Cortex of kidney (tissue), 1 donor: ENCODE measurements at places on chromosomes 2 and 18.

DNA sequence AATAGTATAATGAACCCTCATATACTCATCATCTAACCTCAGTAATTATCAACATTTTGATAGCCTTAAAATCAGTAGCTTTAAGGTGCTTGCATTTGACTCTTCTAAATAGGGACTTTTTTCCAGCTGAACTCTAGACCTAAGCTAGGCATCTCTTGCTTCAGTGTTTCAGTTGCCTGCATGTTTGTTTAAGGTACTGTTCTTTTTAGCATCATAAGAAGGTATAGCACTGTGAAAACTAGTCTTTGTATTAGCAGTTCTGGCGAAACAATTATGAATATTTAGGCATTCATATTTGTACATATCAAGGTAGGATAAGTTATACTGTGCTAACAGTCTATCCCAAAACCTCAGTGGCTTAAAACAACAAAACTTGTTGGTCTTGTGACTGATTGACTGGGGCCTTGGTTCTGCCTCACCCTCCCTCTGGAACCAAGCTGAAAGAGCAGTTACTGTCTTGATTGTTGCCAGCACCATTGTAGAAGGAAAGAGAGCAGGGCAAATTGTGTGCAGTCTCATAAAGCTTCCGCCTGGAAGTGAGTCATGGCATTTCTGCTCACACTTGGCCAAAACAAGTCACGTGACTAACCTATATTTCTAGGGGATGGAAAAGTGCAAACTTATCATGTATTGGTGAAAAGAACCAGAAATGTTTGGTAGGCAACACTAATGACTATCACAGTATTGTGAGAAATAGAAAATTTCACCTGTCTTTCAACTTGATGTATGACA lies 24.3 kb downstream of the GALNT1 start:
- no peak for DNase-seq

GRCh38 chr2:128390991-128391630 lies 72.4 kb upstream of the HS6ST1 start:
- DNase-seq = no peak

DNA sequence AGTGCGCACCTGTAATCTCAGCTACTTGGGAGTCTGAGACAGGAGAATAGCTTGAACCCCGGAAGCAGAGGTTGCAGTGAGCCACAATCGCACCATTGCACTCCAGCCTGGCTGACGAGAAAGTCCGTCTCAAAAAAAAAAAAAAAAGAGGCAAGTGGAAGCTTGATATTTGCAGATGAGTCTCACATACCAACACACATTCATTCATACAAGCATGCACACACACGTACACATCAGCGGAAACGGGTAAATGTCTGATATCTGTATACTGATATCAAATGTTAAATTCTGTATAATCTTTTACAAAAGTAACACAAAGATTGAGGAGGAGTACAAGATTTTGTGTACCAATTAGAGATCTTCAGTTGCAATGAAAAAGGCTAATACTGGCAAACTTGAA lies 47.8 kb upstream of the SPOPL start:
- DNase-seq = no peak

- no peak for DNase-seq
Measured at GRCh38 chr2:58928973-58929372, 687.8 kb upstream of the FANCL start.

DNA sequence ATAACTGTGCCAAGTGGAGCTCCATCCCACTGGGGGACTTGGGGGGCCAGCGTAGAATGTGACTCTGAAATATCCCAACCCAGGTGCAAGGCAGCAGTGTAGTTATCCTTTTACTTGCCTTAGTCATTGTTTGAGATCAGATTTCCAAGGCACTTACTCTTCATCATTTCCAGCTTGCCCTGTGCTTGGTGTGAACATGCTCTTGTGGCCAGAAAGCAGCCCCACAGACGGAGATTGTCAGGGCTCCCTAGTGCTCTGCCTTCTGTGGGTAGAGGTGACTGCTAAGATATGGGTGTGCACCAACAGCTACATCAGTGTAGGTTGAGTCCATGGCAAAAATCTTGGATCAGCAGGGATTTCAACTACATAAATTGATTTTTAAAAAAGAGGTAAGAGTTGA lies 2010.0 kb upstream of the PIK3C3 start:
- no peak for DNase-seq

DNA sequence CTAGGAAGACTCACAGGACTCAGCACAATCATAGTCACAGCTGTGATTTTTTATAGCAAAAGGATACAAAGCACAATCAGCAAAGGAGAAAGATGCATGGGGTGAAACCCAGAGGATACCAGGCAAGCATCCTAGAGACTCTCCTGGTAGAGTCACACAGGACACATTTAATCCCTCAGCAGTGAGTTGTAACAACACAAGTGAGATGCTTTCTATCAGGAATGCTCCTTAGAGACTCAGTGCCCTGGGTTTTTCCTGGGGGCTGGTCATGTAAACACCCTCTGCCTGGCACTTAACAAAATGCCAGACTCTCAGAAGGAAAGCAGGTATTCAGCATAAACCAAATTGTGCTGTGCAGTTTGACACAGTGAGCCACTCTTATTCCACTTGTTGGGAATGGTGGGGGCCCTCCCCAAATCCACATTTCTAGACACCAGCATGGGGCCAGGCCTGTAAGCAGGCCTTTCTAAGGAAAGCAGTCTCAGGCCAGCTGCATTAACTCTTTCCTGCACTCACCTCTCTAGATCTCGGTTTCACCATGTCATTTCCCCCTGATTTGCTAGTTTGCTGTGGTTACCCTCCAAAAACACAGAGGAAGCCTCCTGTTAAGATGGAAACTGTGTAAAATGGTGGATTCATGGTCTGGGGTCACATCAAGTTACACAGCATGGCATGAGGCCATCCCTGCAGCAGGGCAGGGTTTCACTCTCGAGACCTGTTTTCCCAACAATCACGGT lies 16.9 kb upstream of the RNU4ATAC start:
- no peak for DNase-seq

- DNase-seq = no peak
Measured at GRCh38 chr2:112459372-112459771, 22.6 kb upstream of the TTL start.

GRCh38 chr2:88656690-88657089 lies 29.4 kb upstream of the EIF2AK3 start:
- no peak for DNase-seq

DNA sequence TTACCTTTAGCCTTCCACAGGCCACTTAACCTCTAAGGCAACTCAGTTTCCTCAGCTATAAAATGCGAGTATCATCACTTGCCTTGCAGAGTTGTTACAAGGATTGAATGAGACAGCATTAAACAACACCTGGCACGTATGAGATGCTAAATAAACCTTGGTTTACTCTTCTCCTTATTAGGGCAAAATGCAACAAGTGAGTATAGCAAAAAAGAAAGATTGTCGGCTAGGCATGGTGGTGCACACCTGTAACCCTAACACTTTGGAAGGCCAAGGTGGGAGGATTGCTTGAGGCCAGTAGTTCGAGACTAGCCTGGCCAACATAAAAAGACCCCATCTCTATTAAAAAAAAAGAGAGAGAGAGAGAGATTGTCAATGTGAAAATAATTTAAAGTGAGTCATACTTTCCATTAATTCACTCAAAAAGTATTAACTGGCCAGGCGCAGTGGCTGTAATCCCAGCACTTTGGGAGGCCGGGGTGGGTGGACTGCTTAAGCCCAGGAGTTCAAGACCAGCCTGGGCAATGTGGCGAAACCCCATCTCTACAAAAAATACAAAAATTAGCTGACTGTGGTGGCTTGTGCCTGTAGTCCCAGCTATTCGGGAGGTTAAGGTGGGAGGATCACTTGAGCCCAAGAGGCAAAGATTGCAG lies 8.0 kb downstream of the ATAD2B start:
- no peak for DNase-seq

- DNase-seq = no peak
Measured at GRCh38 chr2:226905718-226906117, 69.9 kb downstream of the RHBDD1 start.

DNA sequence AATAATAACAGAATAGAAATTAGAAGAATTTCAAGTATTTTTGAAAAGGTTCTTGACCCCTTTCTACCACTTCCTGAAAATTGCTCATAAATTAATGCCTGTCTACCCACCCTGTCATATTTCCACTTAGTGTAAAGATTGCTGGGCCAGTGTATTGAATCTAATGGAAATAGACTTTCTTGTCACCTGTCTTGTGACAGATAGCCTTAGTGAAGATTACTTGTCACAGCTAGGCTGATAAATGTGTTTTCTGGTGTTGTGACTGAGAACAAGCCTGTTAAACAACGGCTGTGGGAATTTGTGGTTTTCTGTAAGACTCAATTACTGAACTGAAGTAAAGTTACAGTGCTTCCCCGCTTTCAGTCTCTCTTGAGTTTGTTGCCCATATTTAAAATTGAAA lies 37.0 kb downstream of the PIK3C3 start:
- no peak for DNase-seq

DNA sequence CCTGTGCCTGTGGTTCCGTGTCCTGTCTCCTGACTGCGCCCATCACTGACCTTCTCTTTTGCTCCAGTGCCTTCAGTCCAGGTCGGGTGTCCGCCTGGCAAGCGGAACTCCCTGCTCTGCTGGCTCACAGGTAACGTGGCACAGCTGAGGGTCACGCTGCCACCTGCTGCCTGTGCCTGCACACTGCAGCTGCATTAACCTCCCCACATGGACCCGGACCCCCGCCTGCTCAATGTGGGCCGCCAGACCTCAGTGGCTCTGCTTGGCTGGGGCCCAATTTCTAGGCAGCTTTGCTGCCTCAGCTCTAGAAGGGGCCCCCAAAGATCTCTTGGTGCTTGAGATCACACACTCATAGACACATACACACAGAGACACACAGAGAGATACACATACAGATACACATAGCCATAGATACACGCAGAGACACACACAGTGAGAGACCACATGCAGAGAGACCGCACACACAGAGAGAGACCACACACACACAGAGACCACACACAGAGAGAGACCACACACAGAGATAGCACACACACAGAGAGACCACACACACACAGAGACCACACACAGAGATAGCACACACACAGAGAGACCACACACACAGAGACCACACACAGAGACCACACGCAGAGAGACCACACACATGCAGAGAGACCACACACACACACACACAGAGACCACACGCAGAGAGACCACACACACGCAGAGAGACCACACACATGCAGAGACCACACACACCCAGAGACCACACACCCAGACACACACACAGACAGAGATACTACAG lies 14.9 kb upstream of the CNNM3 start:
- no peak for DNase-seq

- no peak for DNase-seq
Measured at GRCh38 chr2:231450548-231450989, 13.7 kb downstream of the NCL start.

DNA sequence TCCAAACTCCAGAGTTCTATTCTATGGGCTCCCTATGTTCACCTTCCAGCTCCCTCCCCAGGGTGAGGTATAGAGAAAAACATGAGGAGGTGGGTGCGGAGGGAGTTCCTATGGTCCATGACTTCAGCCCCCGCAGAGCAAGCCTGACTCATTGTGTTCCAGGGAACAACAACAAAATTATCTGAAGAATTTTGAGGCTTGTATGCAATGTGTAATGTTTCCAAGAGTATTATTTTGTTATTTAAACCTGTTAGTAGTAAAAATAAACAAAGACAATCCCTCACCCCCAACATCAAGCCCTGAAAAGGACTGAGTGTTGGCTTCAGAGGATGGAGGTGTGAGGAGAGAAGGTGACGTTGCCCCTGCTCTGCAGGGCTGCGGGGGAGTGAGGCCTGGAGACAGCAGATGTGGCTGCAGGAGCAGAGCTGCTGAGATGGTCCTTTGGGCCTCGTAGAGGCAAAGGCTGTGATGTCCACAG lies 29.0 kb downstream of the LAMA3 start:
- DNase-seq = no peak

DNA sequence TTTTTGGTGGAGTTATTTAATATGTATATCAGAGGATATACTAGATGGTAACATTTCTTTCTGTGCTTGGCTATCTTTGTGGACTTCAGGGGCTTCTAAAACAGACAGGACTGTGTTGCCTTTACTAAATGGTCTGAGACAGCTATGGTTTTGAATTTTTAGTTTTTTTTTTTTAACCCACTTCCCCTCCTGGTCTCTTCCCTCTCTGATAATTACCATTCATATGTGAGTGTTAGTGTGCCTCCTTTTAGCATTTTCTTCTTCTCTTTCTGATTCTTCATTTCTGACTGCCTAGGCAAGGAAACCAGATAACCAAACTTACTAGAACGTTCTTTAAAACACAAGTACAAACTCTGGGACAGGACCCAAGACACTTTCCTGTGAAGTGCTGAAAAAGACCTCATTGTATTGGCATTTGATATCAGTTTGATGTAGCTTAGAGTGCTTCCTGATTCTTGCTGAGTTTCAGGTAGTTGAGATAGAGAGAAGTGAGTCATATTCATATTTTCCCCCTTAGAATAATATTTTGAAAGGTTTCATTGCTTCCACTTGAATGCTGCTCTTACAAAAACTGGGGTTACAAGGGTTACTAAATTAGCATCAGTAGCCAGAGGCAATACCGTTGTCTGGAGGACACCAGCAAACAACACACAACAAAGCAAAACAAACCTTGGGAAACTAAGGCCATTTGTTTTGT lies 52.7 kb downstream of the SMAD4 start:
- DNase-seq = no peak

GRCh38 chr2:118295592-118296390 lies 207.5 kb downstream of the INSIG2 start:
- DNase-seq = no peak

DNA sequence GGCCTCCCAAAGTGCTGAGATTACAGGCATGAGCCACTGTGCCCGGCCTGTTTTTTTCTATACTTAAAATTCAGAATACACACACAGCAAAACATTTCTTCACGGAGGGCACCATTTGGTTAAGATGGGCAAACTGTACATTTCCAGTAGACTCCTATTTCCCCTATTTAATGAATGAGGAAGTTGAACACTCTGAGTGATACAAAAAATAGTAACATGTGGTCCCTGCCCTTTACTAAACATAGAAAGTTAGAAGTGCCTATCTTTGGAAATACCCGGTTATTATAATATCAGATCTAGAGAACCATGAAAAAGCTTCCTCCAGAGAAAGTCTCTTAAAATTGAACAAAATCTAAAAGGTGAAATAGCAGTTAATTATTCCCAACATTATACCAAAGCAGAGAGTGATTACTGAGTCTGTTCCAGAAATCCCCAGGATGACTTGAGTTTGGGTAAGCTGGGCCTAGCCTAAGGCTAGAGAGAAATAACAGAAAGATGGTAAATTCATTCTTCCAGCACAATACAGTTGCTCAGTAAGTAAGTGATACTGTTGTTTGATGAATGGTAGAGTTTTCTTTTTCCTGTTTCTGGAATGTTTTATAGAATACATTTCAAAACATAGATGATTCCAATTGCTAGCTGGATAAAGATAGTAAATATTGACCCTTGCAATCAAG lies 23.3 kb upstream of the RMC1 start:
- DNase-seq = no peak

DNA sequence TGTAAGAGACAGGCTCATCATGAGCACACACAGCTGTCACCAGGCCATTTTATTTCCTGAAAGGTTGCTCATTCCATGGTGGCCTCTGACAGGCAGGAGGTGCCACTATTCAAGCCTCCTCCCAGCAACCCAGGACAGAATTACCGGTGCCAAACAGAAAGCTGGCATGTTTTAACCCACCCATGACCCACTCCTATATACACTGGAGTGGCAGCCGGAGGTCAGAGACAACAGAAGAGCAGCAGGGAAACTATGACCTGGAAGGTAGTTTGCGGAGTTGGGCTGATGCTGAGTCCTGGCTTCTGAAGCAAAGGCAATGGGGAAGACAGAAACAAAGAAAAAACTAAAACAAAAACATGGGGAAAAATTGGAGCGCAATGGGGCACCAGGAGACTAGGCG lies 2.3 kb downstream of the RFTN2 start:
- DNase-seq = no peak
